ENCODE measurements at places on chromosomes 12 and 14.
A peak's percentile ranks its signal among the peaks of the same experiment; 100 is the strongest.

DNA sequence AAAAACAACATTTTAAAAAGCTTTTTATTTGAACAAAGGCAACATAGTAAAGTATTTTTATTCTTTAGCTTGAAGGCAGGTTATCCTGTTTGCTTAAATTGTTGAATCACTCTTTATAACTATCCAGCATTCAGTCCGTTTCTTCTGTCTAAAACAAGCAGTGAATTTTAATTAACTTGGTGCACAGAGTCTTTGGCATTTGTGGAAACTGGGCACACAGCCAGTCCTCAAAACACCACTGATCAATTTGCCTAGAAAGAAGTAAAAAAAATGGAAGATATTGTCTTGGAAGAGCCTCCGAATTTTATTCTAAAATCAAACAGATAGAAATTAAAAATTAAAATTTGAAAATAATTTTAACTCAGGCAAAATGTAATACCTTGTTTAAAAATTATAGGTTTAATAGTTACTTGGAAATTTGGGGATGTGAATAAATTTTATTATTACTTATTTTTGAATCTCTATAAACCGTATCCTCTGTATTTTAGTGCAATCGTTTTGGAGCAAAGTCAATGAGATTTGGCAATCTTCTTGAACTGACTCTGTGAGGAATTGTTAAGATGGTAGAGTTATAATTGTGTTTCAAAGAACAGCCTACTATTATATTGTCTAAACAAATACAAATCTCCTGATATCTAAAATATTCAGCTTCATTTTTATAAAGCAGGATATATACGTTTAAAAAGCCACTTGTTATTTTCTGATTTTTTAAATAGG, 927.0 kb downstream of the SLC16A7 start:
- DNase-seq, result no peak

DNA sequence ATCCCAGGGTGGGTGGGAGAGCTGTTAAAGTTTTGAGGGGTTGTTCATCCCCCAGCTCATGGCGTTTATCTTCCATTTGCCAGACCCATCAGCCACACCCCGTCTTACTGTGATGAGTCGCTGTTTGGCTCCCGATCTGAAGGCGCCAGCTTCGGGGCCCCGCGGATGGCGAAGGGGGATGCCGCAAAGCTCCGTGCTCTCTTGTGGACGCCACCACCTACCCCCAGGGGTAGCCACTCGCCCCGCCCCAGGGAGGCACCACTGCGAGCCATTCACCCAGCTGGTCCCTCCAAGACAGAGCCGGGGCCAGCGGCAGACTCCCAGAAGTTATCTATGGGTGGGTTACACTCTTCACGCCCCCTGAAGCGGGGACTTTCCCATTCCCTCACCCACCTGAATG, 5.7 kb downstream of the RITA1 start:
- DNase-seq, result no peak

GRCh38 chr12:116320791-116321217, 43.3 kb upstream of the MED13L start:
- DNase-seq, result no peak

- peak; percentile 39 for DNase-seq
Measured at GRCh38 chr14:61568572-61569011, 126.7 kb upstream of the HIF1A start.

DNA sequence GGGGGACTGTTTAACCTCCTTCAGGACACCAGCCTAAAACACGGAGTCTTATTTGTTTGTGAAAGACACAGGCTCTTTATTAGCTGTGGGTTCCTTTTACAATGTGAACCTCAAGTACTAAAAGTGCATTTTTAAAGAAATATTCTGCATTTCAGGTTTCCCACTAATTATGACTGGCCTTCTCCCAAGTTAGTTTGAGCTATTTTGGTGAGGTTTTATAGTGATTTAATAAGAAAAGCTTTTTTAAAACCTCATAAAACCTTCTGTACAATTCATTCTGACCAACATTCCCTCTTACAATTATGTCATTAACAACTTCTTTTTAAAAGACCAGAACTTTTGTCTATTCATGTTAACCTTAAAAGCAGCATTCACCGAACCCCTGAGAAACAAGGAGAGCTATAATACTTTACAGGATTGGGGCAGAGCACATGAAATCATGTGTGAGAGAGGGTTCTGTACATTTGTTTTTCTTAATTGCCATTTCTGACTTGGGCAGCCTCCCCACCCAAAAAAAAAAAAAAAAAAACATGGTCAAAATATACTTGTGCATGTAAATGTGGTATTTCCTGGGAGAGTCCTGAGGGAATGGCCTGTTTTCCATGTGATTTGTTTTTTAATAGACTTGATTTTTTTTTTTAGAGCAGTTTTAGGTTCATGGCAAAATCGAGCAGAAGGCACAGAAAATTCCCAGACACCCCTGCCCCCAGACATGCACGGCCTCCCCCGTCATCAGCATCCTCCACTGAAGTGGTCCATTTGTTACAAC, 169.5 kb downstream of the CHST11 start:
- no peak for DNase-seq

GRCh38 chr14:72402377-72402772, 470.1 kb downstream of the RGS6 start:
- DNase-seq, result no peak

GRCh38 chr14:100117633-100118395, 41.6 kb downstream of the DEGS2 start:
- DNase-seq, result no peak

DNA sequence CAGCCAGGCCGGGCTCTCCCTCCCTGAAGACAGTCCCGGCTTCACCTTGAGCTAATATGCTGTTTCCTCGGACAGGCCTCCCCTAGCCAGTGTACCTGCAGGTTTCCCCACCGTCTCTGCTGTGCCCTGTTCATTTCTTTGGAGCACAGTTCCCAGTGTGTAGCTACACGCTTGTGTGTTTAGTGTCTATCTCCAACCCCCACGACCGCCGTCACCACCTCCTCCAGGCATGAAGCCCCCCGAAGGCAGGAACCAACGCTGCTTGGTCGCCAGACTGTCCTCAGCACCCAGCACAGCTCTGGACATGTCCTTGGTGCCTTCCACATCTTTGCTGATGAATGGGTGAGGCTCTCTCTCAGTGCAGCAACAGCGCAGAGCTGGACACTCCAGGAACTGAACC, 26.2 kb upstream of the PLEKHG6 start:
- no peak for DNase-seq

DNA sequence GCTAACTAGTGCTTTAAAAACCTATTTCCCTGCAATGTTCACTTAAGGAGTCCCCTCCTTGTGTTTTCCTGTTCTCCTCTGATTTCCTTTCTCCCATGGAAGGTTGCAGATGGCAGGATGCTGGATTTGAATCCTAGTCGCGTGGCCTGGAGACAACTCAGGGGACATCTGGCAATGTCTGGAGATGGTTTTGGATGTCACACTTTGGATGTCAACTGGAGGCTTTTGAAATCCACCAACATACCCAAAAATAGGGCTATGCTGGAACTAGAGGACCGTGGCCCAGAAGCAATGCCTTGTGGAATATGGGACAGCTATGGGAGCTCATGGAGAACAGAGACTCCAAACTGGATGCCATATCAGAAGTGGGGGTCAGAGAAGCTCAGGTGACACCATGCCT, 95.8 kb upstream of the NOS1 start:
- no peak for DNase-seq

DNA sequence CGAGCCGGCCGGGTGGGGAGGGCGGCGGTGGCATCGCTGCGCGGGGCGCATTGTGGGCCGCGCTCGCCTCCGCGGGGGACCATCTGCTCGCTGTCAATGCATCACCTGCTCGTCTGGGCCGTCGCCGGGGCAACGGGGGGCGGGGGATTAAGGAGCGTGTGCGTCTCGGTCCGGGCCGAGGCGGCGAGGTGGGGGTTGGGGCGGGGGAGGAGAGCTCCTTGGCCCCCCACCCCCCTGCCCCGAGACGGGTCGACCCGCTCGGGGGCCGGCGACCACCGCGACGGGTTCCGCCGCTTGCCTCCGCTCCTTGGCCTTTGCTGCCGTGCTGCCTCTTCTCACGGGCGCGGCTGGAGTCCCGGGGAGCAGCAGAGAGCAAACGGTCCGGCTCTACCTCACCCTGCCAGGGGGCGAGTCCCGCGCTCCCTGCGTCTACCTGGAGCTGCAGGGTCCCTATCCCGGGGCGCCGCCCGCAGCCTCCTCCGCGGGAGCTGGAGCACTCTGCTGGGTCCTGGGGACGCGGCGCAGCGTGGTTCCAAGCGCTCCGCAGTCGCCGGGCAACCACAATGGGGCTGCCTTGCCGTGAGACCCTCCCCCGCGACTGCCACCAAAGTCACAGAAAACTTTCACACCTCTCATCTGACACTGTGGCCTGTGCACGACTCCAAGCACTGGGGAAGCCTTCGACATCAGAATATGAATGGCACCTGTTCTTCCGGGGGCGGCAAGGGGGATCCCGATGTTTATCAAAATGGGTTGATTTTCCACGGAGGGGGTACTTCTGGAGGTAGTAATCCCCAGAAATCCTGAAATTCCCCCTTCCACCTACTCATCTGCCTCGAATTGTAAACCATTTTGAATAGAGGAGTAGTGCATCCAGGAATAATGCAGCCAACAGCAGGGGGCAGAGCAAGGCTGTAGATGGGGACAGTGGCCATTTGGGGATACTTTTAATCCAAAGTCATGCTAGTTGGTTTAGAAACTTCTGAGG, at the start of gene C12orf42:
Gene C12orf42, minus strand, starts transcription at position 500 of the 988 bp plus-strand sequence. CDS start 17,542 bp downstream, outside the sequence.
- DNase-seq, result no peak

GRCh38 chr12:10052193-10052913, 21.9 kb downstream of the CLEC9A start:
- no peak for DNase-seq

DNA sequence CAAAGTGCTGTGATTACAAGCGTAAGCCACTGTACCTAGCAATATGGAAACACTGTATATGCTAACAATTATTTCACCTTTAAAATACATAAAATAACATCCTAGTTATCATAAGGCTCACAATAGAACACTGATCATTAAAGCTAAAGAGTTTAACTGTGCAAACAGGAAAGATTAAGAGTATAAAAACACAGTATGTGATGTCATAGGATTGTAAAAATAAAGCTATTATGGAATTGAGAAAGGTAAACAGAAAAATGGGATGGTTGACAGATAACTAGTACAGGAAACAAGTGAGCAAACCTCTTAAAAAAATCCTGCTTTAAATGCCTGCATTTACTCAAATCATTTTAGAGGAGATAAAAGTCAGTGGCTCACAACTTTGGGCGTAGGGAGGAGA, 10.8 kb upstream of the IPO8 start:
- DNase-seq, result no peak

GRCh38 chr14:68932686-68933085, 46.4 kb downstream of the ACTN1 start:
- DNase-seq, result no peak

DNA sequence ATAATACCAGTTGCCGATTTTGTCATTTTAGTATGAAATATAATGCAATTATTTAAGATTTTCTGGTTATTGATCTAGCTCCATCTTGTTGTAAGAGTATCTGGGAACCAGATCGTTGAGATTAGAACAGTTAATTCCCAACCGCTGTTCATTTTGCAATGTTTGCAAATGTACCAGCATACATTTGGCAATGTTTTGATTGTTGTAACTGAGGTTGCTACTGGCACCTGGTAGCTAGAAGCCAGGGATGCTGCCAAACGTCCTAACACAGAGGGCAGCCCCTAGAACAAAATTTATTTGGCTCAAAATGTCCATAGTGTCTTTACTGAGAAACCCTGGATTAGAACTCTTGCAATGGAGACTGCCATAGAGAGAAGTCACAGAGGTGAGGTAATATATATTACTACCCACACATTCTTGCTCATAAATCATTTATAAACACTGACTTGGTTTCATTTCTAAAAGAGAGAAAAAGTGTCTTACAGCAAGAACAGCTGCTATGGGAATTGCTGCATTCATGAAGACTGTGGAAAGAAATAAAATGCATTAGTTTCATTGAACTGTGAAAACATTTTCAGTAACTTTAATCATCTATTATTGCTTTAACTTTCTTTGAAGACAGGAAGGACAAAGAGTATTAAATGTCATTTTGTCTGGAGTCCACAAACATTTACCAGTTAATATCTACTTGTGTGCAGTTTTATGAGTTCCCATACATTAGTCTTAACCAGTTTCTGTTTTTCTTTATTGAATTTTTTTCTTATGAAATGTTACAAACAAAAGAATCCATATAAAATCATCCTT, 46.2 kb downstream of the ABCC9 start:
- no peak for DNase-seq

- no peak for DNase-seq
Measured at GRCh38 chr12:6340745-6341416, 995 bp downstream of the TNFRSF1A start.

- no peak for DNase-seq
Measured at GRCh38 chr12:131773582-131774221, 54.5 kb upstream of the MMP17 start.

- DNase-seq, result no peak
Measured at GRCh38 chr14:103232031-103232808, 101.8 kb upstream of the EIF5 start.

DNA sequence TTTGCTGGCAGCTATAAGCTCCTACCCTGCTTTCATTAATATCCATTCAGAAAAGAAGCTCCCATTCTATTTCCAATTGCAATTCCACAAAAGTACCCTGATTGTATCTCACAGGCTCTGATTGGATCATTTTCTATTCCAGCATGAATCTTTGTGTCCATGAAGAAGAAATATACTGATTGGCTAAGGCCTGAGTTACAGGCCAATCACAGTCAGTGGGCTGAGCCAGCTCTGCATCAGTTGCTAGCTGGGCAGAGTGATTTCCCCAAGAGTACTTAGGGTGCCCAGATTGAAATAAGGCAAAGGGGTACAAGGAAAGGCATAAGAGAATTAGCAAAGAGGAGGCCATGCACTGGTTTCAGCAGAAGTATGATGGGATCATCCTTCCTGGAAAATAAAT, 14.4 kb downstream of the ART4 start:
- no peak for DNase-seq

GRCh38 chr12:110343114-110343513, 60.4 kb downstream of the ANAPC7 start:
- no peak for DNase-seq

DNA sequence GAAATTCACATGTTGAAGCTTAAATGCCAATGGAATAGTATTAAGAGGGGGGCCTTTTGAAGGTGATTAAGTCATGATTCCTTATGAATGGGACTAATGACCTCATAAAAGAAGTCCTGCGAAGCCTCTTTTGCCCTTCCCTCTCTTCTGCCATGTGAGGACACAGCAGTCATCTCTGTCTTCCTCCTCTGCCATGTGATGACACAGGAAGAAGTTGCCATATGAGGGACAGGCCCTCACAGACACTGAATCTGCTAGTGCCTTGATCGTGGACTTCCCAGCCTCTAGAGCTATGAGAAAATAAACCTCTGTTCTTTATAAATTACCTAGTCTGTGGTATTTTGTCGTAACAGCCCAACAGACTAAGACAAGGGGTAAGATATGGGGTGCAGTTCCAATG, 100.7 kb downstream of the VCPKMT start:
- no peak for DNase-seq

- no peak for DNase-seq
Measured at GRCh38 chr12:80196419-80196818, 97.1 kb downstream of the OTOGL start.

- no peak for DNase-seq
Measured at GRCh38 chr14:37406095-37406494, 189.0 kb downstream of the FOXA1 start.

- DNase-seq, result no peak
Measured at GRCh38 chr12:92114834-92115233, 30.8 kb downstream of the BTG1 start.

GRCh38 chr14:91313852-91314251, 69.3 kb upstream of the GPR68 start:
- no peak for DNase-seq

- no peak for DNase-seq
Measured at GRCh38 chr14:76694106-76694505, 67.2 kb upstream of the VASH1 start.
